ENCODE measurements at places on chromosomes 16 and 17. TPM values are rescaled to one million over a fixed set of nuclear protein-coding genes. Genes with fewer than 3 reads are reported as not detected.

- no peaks in the 10 kb centered on the region for H3K27me3 ChIP-seq
- peak overlapping the region; percentile 66 for H3K27ac ChIP-seq
- DNase-seq = no peak
- H3K4me1 ChIP-seq = peaks cover 21% of the 10 kb centered on the region
- no peak overlapping the region for H3K4me3 ChIP-seq
Observed at GRCh38 chr17:78535273-78536197, 41.7 kb downstream of the DNAH17 start.

- no peaks in the 10 kb centered on the region for H3K4me1 ChIP-seq
- no peaks in the 10 kb centered on the region for H3K27me3 ChIP-seq
- H3K27ac ChIP-seq = no peak overlapping the region
- DNase-seq = no peak
- no peaks in the 10 kb centered on the region for H3K36me3 ChIP-seq
Observed at GRCh38 chr16:65932350-65933072, 434.0 kb upstream of the CDH5 start.

DNA sequence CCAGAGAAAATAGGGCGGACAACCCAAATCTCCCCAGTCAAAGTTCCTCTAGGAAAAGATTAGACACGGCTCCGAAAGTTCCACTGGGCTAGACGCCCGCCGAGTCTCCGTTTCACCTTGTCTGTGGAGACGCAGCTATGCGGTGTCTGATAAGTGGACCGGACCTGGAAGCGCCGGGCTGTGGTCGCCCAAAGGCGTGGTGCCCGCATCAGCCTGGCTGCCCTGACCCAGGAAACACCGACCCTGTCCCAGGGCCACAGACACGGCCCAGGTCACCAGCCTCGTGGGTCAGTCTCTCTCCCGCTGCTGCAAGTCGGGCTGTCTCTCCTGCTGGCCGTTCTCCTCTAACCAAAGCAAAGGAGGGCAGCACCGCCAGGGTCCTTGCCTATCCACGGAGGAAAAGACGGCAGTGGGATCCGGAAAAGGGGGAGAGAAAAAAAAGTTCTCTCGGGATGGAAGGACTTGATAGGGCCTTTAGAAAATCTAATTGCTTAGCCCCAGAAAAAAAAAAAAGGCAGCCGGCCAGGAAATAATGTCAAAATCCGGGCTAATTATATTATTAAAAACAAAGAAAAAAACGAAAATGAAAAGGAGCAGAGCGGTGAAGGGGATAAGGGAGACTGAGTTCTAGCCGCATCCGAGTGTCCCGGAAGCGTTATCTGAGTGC, 13.9 kb upstream of the FOXF1 start:
- H3K4me1 ChIP-seq = no peaks in the 10 kb centered on the region
- H3K4me3 ChIP-seq = peak overlapping the region; percentile 26
- no peaks in the 10 kb centered on the region for H3K27me3 ChIP-seq
- no peak for DNase-seq
- H3K27ac ChIP-seq = peak overlapping the region; percentile 97

GRCh38 chr16:31063495-31063842, 10.6 kb downstream of the ZNF668 start:
- no peak for DNase-seq
- H3K36me3 ChIP-seq = peaks cover 24% of the 10 kb centered on the region
- no peak overlapping the region for H3K4me3 ChIP-seq

GRCh38 chr17:42603318-42603717, 5.9 kb downstream of the RETREG3 start:
- H3K36me3 ChIP-seq = peaks cover 4% of the 10 kb centered on the region
- no peak overlapping the region for H3K4me3 ChIP-seq
- no peak overlapping the region for H3K27ac ChIP-seq
- peaks cover 50% of the 10 kb centered on the region for H3K4me1 ChIP-seq

GRCh38 chr16:35651841-35652240, 2192.4 kb downstream of the TP53TG3F start:
- no peaks in the 10 kb centered on the region for H3K36me3 ChIP-seq
- DNase-seq = no peak
- no peak overlapping the region for H3K27ac ChIP-seq

DNA sequence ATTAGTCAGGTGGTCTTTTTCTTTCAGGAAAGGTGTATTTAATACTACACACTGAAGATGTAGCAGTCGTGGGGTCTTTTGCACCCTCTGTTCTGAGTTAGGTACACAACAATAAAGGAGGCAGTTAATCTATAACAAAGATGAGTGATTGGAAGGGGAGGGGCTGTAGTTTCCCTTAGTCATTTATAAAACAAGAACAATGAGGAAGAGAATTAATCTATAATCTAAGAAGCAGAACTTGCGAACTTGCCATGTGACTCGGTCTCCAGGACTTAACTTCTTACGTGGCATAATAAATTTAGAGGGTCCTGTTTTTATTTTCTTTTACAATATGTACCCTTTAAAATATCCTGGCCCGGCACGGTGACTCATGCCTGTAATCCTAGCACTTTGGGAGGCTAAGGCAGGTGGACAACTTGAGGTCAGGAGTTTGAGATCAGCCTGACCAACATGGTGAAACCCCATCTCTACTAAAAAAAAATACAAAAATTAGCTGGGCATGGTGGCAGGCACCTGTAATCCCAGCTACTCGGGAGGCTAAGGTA, 8.6 kb upstream of the APPBP2 start:
- DNase-seq = no peak
- no peak overlapping the region for H3K27ac ChIP-seq
- H3K36me3 ChIP-seq = no peaks in the 10 kb centered on the region
- no peaks in the 10 kb centered on the region for H3K27me3 ChIP-seq
- no peaks in the 10 kb centered on the region for H3K4me1 ChIP-seq

GRCh38 chr16:89534252-89534756, 26.1 kb downstream of the SPG7 start:
- H3K27me3 ChIP-seq = no peaks in the 10 kb centered on the region
- DNase-seq = no peak
- H3K36me3 ChIP-seq = peaks cover 5% of the 10 kb centered on the region
- peaks cover 39% of the 10 kb centered on the region for H3K4me1 ChIP-seq
- peak overlapping the region; percentile 42 for H3K27ac ChIP-seq

GRCh38 chr16:48462106-48462740, 77.0 kb upstream of the SIAH1 start:
- no peaks in the 10 kb centered on the region for H3K36me3 ChIP-seq
- no peaks in the 10 kb centered on the region for H3K27me3 ChIP-seq
- no peak overlapping the region for H3K4me3 ChIP-seq

DNA sequence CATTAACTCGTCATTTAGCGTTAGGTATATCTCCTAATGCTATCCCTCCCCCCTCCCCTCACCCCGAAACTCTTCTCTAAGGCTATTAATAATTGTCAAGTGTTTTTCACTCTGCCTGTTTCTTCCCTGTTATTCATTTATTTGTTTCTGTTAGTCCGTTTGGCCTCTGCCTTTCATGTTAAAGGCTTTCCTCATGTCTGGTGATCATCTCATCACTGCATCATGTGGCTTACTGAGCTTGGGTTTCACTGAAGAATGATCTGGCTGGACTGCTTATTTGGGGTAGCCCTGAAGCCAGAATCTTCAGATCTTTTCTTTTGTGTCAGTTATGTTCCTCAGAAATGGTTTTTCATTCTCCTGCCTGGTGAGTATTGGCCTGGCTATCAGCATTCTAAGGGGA, 9.5 kb downstream of the UTP4 start:
- no peaks in the 10 kb centered on the region for H3K4me1 ChIP-seq
- no peaks in the 10 kb centered on the region for H3K27me3 ChIP-seq
- H3K36me3 ChIP-seq = peaks cover 45% of the 10 kb centered on the region
- DNase-seq = no peak
- no peak overlapping the region for H3K4me3 ChIP-seq

GRCh38 chr17:78144147-78144719, 2.0 kb upstream of the C17orf99 start:
- no peaks in the 10 kb centered on the region for H3K36me3 ChIP-seq
- H3K27me3 ChIP-seq = no peaks in the 10 kb centered on the region
- no peak overlapping the region for H3K4me3 ChIP-seq
- H3K27ac ChIP-seq = peak overlapping the region; percentile 80
- peaks cover 40% of the 10 kb centered on the region for H3K4me1 ChIP-seq

The C17orf113 gene
- total RNA-seq = 1.1 TPM

DNA sequence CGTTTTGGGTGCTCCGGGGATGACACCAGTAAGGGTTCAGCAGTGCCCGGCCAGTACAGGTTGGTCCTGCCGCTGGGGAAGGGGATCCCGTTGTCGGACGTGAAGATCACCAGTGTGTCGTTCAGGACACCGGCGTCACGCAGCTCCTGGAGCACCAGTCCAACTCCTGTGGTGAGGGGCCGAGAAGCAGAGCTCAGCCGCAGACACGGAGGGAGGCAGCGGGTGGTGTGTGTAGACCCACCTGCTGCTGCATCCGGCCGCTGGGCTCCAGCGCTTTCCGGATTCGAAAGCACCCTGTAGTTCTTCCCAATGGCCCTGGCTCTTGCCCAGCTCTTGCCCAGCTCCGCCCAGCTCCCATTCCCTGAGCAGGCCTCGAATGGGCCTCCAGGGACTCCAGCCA, 8.0 kb downstream of the SGSH start:
- no peak for DNase-seq
- peak overlapping the region; percentile 30 for H3K27ac ChIP-seq
- no peak overlapping the region for H3K4me3 ChIP-seq

DNA sequence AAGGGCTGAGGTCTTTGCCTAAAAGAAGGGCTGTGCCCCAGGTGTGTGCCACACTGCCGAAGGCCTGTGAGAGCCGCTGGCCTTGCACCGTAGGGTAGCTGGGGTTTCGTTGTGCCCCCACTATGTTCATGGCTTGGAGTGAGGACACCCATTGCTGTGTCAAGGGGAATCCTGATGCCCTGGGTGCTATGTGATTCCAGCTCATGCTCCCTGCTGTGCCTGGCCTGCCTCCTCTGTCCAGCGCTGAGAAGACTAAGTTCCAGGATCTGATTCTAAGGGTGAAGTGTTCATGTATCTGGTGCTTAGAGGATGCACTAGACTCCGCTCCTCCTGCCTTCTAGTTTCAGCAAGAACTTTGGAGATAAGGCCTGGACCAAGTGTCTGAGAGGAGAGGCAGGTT, 47.4 kb downstream of the SREBF1 start:
- no peak overlapping the region for H3K4me3 ChIP-seq
- H3K27me3 ChIP-seq = no peaks in the 10 kb centered on the region
- no peak for DNase-seq
- peaks cover 15% of the 10 kb centered on the region for H3K36me3 ChIP-seq

GRCh38 chr17:58189436-58190146, 2.9 kb upstream of the EPX start:
- H3K36me3 ChIP-seq = no peaks in the 10 kb centered on the region
- DNase-seq = no peak
- H3K27me3 ChIP-seq = no peaks in the 10 kb centered on the region
- no peak overlapping the region for H3K4me3 ChIP-seq

The GSE1 gene
- 332 TPM for total RNA-seq

The LGALS9 gene
- total RNA-seq = 176 TPM

DNA sequence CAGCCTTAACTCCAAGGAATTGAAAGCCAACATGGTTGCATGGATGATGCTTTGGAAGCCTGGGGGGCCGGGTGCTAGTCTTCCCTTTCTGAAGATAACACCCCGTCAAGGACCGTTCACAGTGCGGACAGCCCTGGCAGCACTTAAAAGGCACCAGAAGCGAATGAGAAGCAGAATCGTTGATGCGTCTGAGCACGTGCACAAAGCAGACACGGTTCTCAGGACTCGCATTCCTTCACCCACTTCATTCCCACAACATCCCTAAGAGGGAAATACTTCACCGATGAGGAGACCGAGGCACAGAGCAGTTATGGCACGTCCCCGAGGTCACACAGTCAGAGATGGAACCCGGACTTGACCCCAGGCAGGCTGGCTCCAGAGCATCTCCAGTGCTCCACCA, 14.2 kb downstream of the TRPV1 start:
- no peaks in the 10 kb centered on the region for H3K4me1 ChIP-seq
- no peaks in the 10 kb centered on the region for H3K27me3 ChIP-seq
- DNase-seq = no peak
- no peaks in the 10 kb centered on the region for H3K36me3 ChIP-seq
- H3K4me3 ChIP-seq = no peak overlapping the region
- no peak overlapping the region for H3K27ac ChIP-seq

The HSD17B2 gene
- 2.0 TPM for total RNA-seq

- peaks cover 4% of the 10 kb centered on the region for H3K36me3 ChIP-seq
- no peak overlapping the region for H3K4me3 ChIP-seq
- H3K27ac ChIP-seq = no peak overlapping the region
- H3K4me1 ChIP-seq = peaks cover 15% of the 10 kb centered on the region
Observed at GRCh38 chr16:58497935-58498334, 2.0 kb upstream of the NDRG4 start.

The SLC5A10 gene
- not detected for total RNA-seq

The KRT40 gene
- not detected for total RNA-seq

DNA sequence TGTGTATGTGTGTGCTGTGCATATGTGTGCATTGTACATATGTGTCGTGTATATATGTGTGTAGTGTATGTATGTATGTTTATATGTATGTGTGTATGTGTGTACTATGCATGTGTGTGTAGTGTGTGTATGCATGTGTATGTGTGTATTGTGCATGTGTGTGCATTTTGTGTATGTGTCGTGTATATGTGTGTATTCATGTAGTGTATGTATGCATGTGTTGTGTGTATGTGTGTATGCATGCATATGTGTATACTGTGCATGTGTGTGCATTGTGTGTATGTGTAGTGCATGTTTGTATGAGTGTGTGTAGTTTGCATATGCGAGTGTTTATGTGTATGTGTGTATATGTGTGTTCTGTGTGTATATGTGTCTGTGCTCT, 15.5 kb upstream of the CCL17 start:
- H3K4me1 ChIP-seq = peaks cover 23% of the 10 kb centered on the region
- no peak for DNase-seq
- H3K27ac ChIP-seq = no peak overlapping the region
- H3K4me3 ChIP-seq = no peak overlapping the region

DNA sequence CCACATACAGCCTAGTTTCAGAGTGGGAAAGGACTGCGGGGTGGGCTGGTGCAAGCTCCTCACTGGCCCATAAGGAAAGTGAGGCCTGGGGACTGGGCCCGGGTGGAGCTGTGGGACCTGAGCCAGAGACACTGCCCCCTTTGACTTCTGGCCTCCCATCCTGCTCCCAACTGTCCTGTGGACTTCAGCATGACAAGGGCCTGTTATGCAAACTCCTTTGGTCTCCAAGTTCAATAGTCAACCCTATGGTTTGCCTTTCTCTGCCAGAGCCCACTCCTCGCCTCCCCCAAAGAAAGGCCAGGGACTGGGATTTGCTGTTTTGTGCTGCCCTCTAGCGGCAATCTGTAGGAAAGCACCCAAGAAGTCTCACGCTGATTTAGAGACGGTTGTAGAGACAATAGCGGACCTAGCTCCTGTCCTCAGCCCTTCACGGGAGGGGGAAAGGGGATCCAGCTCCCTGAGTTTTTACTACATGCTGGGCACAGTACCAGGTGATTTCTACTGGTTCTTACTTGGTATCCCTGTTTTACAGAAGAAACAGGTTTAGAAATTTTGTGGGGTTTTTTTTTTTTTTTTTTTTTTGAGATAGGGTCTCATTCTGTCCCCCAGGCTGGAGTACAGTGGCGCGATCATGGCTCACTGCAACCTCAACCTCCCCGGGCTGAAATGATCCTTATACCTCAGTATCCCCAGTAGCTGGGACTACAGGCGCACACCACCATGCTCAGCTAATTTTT, 1.2 kb upstream of the TLCD3B start:
- H3K27ac ChIP-seq = no peak overlapping the region
- peaks cover 5% of the 10 kb centered on the region for H3K4me1 ChIP-seq
- no peaks in the 10 kb centered on the region for H3K36me3 ChIP-seq
- DNase-seq = peak; percentile 33

The PRSS8 gene
- total RNA-seq = 155 TPM

GRCh38 chr16:78755751-78756661, 656.6 kb downstream of the WWOX start:
- H3K4me3 ChIP-seq = no peak overlapping the region
- no peaks in the 10 kb centered on the region for H3K4me1 ChIP-seq

Measured in upper lobe of left lung (tissue), 6 donors.